ENCODE measurements at places on chromosomes 5 and 9.

DNA sequence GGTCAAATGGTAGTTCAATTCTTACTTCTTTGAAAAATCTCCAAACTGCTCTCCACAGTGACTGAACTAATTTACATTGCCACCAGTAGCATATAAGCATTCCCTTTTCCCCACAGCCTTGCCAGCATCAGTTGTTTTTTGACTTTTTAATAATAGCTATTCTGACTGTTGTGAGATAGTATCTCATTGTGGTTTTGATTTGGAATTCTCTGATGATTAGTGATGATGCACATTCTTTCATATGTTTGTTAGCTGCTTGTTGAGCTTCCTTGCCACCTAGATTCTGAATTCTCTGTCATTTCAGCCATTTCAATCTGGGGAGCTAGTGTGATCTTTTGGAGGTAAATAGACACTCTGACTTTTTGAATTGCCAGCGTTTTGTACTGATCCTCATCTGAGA lies 24.0 kb downstream of the CDK20 start:
- DNase-seq, result no peak

DNA sequence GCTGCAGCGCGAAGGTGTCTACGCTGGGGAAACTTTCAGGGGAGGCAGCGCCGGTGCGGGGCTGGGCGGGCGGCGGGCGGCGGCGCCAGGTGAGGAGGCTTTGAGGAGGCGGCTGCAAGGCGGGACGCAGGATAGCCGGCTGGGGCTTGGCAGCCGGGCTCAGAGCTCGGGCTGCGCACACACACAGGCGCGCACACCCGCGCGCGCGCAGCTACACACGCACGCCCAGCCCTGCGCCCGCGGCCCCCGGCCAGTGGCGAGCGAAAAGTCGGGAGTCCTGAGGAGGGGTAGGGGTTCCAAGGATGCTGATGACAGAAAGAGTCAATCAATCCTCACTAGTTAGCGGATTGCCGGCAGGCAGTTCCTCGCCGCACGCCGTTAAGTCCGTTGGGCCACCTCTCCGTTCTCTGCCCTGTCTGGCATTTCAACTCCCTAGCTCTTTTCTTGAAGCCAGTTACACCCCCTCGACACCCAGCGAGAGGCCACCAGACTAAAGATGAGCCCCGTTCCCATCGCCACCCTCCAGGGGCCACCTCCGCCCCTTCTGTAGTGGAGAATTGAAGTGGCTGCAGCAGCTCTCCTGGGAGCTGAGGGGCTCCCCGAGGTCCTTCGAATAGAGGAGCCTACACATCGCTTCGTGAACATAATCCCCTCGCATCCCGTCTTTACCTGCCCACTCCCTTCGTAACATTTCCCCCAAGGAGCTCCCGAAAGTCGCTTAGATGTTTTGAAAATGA lies 1640.3 kb upstream of the C9orf72 start:
- no peak for DNase-seq

DNA sequence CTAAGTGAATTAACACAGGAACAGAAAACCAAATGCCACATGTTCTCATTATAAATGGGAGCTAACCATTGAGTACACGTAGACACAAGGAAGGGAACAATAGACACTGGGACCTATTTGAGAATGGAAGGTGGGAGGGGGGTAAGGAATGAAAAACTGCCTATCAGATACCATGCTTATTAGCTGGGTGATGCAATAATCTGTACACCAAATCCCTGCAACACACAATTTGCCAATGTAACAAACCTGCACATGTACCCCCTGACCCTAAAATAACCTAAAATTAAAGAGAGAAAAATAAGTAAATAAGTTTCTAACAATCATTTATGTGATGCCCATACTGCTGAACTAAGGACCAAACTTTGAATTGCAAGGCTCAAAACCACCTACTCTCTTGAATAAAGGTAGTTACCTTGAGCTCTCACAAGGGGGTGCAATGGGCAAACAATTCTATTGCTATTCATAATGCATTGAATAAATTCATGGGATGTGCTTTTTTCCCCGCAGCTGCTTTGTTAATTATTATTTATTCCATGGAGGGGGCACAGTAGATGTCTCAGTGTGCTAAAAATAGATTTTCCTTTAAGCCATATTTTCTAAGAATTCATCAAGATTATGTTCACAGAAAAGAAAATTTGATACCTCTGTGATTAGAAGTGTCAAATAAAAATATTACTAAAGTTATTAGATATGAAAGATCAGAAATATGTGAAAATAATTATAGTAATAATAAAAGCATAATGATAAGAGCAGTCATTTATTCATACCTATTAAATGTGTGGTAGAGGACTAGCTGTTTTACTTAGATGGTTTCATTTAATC lies 76.2 kb upstream of the PTPN3 start:
- DNase-seq, result peak; percentile 55

- DNase-seq, result peak; percentile 35
Measured at GRCh38 chr5:159021901-159022556, 77.7 kb downstream of the EBF1 start.

Data from amniotic epithelial cell (primary cell).